ENCODE measurements at places on chromosomes 3 and 15.
A peak's percentile ranks its signal among the peaks of the same experiment; 100 is the strongest.

DNA sequence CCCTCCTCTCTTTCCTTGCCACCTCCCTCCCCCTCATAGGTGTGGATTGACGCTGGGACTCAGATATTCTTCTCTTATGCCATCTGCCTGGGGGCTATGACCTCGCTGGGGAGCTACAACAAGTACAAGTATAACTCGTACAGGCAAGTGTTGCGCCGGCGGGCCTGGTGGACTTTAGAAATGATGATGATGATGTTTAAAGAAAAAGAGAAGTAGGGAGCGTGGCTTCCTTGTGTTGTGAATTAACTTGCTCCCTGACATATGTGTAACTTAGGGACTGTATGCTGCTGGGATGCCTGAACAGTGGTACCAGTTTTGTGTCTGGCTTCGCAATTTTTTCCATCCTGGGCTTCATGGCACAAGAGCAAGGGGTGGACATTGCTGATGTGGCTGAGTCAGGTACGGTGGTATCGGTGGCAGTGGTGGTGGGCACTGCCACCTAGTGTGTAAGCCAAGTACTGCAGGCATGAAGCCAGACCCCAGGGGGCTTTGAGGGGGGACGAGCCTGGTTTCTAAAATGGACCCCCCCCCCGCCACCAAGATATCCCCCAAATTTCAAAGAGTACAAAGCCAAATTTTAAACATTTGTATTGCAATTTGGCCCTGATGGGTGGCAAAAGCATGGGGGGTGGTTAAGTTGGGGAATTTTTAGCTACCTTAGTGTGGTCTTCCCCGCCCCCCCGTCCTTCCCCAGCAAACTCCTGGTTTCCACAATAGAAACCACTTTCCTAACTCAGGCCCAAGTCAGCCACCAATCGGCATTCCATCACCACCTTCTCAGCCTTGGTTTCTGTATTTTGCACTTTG is 65.6 kb downstream of the SLC6A6 start:
- DNase-seq, result no peak

DNA sequence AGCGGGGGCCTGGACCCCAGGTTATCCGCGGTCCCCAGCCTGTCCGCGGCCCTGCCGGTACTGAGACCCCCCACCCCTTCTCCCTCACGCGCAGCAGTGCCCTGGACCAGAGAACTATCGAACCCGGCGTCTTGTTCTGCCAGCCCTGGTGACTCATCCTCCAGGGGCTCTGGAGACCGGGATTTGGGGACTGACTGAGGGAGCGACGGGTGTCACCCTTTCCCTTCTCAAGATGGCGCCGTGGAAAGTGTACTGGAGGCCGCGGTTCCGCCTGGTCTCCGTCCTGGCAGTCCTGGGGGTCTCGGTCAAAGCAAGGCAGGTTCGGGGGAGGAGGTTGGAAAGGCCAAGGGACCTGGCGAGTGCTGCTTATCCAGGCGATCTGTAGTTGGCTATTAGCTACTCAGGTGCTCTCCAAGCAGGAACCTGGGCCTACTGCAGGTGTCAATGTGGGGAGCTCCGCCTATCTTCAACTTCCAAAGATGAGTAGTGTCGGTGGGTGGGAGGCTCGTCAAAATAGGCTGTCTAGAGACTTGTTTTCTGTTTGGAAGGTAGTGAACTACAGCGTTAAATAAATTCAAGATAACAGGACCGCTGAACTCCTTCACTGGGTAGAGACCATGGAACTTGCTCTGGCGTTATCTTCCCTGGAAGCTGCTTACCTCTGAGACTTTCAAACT is 790 bp downstream of the RAB5A start:
- peak; percentile 48 for DNase-seq

- DNase-seq, result no peak
These were observed 87.7 kb downstream of the ATP10A start for GRCh38 chr15:25775317-25775912.

DNA sequence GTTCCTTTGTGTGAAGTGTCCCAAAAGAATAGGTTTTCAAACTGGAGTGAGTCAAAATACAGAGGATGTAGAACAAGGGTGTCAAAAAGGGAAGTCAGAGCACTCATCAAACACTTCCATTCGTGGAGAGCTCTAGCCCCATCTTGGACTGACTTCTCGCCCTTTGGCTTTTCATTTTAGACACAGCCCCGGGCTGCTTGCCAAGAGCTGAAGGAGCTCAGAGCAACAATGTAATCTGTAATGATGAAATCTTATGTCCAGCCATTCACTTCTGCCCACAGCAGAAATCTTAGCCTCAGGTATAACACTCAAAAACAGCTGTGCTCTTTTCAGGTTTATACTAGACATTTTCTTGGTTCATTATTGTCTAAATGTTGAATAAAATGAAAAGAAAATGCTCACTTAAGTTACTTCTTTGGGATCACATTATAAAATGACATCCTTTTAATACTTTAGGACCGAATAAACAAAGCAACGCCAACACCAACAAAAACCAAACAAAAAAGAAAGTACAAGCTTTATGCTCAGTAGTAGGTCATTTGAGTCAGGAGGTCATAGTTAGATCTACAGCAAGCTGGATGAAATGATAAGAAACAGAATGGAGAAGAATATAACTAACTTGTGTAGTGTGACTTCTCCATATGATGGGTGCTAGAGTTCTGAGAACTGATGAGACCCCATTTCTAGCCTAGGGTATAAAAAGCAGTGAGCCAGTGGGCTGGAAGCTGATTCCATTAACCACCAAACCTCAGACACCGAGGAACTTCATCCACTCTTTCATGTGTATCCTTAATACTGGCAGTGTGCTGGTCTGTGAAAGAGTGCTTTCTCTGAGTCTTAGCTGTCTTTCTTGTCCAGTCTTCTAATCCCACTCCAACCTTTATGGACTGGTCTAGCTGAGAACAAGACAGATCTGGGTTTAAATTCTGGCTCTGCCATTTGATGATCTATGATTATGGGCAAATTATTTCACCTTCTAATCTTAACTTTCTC is 131.8 kb upstream of the SLC7A14 start:
- DNase-seq, result no peak

GRCh38 chr3:164401923-164402322 is 676.4 kb downstream of the SI start:
- no peak for DNase-seq
